Stimulated activated CD8-positive, alpha-beta memory T cell treated with anti-CD3 and anti-CD28 coated beads, Interleukin-4, amount 100 ng/mL, for 1 hour (primary cell): ENCODE measurements at places on chromosomes 5 and 9.

DNA sequence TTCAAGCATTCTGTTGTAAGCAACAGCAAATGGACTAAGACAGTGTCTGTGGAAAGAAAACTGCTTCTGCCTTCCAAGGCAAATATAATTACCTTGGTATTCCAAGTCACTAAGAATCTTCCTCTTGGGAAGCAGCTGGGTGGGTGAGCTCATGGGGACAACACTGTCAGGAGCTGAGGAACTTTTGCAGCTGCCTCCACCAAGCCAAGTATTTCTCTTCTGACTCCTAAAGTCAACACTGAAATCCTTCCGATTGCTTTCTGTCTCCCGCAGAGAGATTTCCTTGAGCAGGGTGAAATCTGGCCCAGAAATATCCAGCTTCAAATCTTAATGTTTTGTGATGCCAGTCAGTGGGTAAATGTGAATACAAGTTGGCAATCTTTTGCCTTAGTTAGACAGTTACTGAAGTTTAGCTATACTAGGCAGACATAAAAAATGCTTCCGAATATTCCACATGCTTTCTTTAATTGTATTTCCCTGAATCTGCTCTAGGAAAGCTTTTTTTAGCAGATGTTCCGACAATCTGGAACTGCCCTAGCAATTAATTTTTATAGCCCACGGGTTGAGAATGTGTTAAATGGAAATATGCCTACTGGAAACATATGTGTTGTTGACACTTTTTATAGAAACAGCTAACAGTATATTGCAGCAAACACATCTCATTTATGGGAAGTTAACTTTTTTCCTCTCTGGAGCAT lies 369.9 kb upstream of the DAB2 start:
- DNase-seq: no peak

DNA sequence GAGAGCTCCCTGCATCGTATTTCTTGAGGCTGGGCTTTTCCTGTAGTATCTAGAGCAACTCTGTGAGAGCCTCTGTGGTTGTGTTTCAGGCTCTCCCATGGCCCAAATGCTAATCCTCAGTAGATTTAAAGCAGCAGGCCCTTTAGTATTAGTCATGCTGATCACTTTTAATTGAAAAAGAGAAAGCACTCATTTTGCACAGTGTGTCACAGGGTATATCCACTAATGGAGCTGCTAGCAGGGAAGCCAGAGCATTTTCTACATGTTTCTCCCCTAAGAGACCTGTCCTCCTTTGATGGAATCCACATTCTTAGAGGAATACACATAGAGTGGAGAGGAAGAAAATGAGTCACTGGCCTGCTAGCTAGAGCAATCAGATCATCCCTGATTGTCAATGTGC lies 348.5 kb downstream of the TMEM232 start:
- no peak for DNase-seq

- DNase-seq: no peak
Observed at GRCh38 chr5:126648471-126648870, 47.7 kb downstream of the PHAX start.

- no peak for DNase-seq
Observed at GRCh38 chr5:14659821-14660607, 4.5 kb upstream of the OTULIN start.

- DNase-seq: no peak
Observed at GRCh38 chr5:167709625-167710024, 581.8 kb upstream of the WWC1 start.

DNA sequence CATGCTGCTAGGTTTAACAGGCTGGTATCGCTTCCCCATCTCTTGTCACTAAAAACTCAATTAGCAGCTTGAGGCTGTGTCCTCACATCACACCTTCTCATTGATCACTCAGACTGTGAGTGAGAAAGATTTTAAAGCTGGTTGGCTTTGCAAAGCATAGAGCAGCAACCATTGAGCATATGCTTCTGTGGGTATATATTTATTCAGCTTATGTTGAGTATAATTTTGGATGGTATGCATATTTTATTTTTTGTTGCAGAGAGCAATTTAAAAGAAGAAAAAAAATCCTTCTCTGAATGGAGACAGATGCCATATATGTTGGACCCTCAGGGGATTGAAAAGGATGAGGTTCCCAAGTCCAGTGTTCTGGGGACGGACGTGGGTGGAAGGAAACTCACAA lies 162.6 kb downstream of the TRIM32 start:
- DNase-seq: no peak

DNA sequence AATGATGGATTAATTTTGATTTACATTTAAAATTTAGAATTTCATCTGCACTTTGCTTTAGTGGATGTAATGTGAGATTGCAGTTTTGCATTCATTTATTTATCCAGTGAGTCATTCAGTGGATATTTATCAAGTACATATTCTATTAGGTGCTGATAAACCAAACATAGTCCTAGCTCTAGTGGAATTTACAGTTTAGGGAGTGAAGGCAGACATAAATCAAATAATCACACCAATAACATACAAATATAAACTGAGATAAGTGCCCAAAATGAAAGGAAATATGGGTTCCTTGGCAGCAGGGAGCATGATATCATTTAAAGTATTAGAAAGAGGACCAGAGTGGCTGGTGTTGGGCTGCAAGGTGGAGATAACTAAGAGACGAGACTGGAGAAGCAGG lies 14.7 kb upstream of the NIPBL start:
- no peak for DNase-seq

DNA sequence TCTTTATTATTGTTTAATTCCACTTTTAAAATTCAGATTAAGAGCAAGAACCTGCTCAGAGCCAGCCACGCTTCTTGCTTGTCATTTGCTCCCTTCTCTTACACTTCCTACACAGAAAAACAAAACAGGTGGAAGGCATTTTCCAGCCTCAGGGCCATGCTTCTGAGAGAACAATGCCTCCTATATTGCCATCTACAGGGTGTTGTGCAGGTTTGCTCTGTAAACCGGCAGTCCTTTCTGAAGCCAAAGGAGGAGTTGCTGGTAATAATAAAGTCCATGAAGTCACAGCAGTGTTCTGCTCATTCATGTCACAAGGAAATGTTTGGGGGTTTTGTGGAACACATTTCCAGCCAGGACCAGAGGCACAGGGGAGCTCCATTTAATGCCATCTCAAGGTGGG lies 16.1 kb upstream of the PRLR start:
- no peak for DNase-seq

GRCh38 chr5:104736073-104736472 lies 1173.5 kb upstream of the NUDT12 start:
- DNase-seq: no peak

- peak; percentile 22 for DNase-seq
Observed at GRCh38 chr9:100505564-100506159, 32.7 kb downstream of the TMEFF1 start.

- DNase-seq: no peak
Observed at GRCh38 chr9:95096381-95096780, 221.1 kb downstream of the FANCC start.

DNA sequence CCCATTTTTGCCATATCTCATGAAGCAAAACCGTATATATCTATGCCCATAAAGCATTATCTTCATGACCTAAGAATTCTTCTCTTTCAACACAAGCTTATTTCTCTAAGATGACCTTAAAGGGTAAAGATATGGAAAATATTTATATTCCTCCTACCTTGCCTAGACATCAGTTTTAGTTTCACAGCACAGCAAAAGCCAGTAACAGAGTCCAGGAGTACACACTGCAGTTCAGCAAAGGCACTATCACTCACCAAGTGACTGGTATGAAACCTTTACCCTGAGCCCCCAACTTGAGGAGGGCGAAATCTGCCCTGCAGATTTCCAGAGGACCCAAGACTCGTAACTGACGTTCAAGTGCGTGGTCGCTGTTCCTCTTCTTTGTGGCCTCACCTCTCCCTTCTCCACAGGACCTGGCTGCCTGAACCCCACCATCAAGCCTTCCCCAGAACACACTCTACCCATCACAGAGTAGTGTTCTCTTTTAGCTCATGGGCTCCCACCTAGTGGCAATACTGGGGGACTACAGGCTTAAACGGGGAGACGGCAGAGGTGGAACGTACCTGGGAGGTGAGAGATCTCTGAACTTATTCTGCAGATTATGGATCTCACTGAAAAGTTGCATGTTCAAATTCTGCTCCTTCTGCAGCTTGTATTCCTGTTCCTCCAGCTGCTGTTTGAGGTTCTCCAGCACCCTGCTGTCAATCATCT lies 141.0 kb downstream of the CDK5RAP2 start:
- DNase-seq: no peak

GRCh38 chr5:10355071-10355889 lies 1.8 kb downstream of the MARCHF6 start:
- no peak for DNase-seq

DNA sequence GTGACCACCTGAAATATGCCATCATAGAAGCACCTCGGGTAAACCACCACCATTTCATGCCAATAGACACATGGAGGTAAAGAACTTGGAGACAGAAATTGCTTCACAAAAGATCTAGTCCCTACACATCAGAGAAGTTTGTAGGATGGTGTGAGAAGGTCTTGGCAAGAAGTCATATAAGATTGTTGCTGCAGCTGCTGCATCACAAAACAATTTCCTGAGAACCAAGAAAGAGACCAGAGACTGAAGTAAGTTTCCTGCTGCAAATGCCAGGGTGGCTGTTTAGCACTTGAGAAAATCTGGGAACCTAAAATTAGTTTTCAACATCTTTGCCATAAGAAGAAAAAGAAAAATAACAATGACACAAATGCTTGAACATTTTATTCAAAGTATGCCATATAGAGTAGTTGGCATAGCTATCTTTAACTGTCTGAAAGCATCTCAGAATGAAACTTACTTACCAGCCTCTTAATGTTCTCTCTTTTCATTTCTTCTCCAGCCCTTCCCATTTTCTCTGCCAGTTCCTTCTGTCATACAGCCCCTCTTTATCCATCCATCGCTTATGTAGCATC lies 114.3 kb downstream of the KCTD16 start:
- DNase-seq: no peak

GRCh38 chr9:97136421-97136820 lies 97.5 kb upstream of the CTSV start:
- DNase-seq: no peak

DNA sequence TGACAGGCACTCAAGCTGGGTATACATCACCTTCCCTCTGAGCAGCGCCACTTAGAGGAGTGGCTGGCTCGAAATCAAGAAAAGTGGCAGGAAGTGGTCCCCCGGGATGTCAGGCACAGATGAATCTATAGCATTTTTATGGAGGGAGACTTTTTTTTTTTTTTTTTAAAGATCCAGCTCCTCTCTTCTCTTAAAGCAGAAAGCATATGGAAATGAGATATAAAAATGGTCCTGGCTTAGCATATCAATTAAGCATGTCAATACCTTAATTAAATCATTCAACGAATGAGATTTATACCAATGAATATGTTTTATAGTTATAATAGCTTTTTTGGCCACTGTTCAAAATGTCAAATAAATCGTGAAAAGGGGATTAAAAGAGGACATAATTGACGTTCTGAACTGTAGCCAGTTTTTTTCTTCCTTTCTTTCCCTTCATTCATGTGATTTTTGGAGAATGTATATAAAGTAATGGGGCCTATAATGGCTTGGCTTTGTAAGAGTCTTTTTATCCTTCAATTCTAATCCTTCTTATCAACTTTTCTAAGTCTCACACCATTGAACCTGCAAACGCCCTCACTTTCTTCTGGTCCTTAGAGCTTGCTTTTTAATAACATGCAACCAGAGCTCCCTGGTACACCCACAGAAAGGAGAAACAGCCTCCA lies 319.2 kb upstream of the PANK3 start:
- no peak for DNase-seq

GRCh38 chr9:14092344-14092743 lies 221.6 kb downstream of the NFIB start:
- DNase-seq: no peak

- no peak for DNase-seq
Observed at GRCh38 chr9:14389657-14390056, 75.7 kb upstream of the NFIB start.

- no peak for DNase-seq
Observed at GRCh38 chr9:34634551-34635248, 2.9 kb downstream of the SIGMAR1 start.

DNA sequence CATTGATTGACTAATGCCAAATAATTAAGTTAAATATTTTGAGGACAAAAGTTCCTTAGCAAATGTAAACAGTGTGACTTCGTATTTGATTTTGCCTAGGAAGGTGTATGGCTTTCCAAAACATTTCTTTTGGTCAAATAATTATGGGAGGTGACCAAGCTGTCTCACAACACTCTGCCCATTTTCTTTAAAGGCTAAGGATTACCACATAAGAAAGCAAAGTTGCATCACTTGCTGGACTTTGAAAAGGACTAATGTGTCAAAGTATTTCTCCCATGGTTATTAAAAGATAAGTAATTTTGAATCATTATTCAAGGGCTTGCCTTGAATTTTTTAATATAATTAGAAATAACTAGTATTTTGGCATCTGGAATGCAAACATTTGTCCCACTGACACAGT lies 74.7 kb downstream of the HAPLN1 start:
- no peak for DNase-seq

DNA sequence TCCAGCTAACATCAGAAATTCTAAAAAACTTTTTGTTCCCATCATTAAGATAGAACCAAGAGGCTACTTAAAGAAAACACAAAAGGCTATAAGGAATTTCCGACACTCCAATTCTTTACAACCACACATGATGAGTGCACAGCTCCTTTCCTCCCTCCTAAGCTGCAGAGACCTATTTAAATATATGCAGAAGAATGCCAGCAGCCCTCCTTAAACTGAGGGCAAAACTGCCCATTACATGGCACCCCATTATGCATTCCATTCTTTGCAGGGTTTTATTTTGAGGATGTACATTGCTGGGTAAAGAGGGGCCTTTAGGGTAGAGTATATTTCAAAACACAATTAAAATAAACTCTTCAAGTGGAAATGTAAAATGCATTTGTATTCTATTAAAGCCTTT lies 502.9 kb downstream of the RASEF start:
- DNase-seq: no peak

GRCh38 chr5:20959347-20959746 lies 971.3 kb upstream of the CDH18 start:
- no peak for DNase-seq

GRCh38 chr5:168401880-168402279 lies 84.4 kb upstream of the RARS1 start:
- no peak for DNase-seq
